ENCODE measurements at places on chromosomes 4 and X.

GRCh38 chrX:129655547-129656249 is 942 bp upstream of the APLN start:
- DNase-seq: no peak

- DNase-seq: no peak
Measured at GRCh38 chr4:153322791-153323190, 21.7 kb upstream of the MND1 start.

DNA sequence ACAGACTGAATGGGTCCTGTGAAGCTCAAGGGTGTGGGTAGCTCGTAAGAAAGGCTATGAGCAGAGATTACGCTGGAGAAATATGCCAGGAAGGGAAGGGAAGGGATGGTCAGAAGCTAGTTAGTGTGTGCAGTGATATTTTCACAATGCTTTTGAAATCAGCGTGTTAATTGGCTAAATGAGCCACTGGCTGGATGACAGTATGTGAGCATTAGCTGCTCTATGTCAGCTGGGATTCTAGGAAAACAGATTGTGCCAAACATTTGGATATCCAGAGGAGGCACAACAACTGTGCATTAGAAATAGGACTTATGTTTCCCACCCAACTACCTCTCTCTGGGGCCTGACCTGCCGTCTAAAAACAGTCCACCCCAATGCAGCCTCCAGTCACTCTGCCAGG is 168.5 kb downstream of the DHRSX start:
- DNase-seq: no peak

GRCh38 chr4:22192084-22192511 is 243.5 kb upstream of the KCNIP4 start:
- no peak for DNase-seq

DNA sequence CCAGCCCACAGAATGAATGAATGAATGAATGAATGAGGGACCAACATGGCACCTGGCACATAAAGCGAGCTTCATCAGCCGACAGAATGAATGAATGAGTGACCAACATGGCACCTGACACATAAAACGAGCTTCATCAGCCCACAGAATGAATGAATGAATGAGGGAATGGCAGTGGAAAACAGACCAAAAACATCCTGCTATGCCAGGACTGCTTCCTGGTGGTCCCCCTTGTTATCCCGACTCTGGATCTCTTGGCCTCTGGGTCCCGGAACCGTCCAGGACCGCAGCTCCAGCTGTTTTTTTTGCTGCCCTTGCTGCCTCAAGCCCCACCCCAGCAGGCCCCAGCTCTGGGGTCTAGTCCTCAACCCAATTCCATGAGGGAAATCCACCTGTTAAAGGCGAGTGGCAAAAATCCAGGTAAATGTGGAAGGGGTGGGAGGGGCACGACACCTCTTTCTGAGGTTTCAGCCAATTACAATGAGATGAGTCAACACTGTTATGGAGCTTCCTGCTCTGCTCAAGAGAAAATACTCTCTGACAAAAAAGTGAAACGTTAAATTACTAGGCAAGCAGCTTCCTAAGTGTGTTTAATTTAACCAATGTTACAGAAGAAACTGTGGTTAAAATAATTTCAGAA is 72.0 kb upstream of the MTNR1A start:
- no peak for DNase-seq

DNA sequence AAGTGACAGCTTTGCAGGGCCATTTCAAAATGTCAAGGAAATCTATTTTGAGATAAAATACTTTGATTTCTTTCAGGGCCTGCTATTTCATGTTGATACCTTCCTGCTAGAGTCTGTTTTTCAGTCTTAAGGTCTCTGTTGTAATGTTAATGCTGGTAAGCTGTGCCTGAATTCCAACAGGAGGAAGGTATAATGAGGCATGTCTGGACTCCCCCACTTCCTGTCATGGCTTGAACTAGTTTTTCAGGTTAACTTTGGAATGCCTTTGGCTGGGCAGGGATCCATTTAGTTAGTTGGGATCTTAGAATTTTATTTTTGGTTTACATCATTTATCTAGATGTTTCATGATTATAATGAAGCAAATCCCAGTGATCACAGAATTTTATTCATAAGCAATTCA is 279.0 kb downstream of the CFAP47 start:
- no peak for DNase-seq

DNA sequence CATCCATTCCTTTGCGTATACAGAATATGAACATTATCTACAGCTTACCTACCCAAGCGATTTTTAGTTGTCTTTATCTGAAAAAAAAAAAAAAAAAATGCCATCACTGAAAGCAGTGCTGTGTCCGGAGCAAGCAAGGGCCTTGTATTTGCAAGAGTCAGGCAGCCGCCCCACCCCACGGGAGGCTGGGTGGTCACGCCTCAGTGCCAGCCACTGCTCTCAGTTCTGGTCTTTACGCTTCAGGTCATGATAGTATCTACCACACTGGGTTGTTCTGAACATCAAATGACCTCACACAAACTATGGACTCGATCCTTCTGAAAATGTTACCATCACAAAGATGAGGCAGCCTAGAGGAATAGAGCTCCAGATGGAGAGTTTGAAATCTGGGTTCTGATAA is 62.7 kb upstream of the HELT start:
- DNase-seq: no peak

GRCh38 chr4:21792736-21793135 is 155.8 kb downstream of the KCNIP4 start:
- DNase-seq: no peak

GRCh38 chr4:38609614-38610013 is 54.4 kb upstream of the KLF3 start:
- DNase-seq: no peak

GRCh38 chrX:19555236-19555635 is 39.9 kb upstream of the MAP3K15 start:
- no peak for DNase-seq

DNA sequence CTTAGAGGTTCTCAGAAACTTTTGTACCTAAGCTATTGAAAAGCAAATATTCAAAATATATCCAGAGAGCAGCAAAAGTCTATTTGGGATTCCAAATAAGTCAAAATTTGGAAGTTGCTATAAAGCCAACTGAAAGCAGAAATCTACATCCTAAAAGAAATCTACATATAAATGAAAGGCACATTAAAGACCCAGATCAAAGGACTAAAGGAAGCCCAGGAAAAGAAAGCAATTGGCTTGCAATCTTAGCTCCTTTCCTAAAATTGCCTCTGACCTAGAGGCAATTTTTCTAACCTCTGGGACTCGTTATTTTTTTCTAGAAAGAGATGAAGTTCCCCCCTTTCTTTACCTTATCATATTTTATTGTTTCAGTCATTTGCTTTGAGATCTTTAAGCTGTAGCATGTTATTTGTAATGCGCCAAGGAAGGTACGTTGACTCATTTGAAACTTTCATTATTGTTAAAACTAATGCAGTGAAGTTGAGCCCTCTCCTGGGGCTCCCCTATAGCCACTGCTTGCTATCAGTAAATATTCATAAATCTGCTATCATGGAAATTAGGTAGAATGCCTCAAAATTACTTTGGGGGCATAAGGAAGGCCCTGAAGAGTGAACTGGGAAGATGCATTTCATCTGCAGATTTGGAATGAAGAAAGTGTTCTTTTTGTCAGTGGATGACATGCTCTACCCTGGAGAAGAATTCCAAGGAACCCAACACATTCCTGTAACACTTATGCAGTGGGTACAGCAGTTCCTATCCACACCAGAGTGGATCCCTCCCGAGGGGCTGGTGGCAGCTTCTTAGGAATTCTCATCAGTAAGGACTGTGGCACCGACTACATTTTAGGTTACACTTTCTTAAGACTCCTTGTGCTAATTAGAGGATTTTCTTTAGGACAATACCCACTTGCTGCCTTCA is 177.8 kb upstream of the IGFBP7 start:
- no peak for DNase-seq

DNA sequence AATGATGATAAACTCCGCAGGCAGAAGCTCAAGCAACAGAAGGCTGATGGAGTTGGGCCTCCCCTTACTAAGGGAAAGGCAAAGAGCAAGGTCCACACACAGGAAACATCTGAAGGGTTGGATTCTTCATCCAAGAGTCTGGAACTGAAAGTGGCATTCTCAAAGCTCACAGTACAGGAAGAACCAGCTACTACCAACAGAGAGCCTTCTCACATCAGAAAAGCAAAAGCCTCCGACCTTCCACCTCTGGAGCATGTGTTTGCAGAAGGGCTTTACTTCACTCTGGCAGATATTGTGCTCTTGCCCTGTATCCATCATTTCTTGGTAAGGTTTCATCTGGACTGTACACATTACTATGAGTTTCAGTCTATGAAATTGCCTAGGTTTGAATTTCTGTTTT is 10.6 kb downstream of the GSTCD start:
- no peak for DNase-seq

DNA sequence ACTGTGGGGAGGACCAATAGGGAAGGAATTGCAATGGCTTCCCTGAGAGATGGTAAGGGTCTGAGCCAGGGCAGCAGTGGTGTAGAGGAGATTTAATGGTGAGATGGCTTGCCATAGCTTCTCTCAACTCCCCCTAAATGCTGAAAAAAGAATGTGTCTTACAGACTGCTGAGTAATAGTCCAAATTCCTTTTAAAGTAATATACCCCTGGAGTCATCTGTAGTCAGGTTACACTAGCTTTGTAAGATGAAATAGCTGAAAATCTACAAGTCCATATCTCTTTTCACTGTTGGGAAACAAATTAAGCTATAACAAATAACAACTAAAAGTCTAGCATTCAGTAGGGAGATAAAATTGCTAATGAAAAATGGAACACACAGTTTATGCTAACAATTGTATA is 33.5 kb downstream of the MAPK10 start:
- no peak for DNase-seq

GRCh38 chr4:188732131-188732530 is 592.9 kb downstream of the TRIML1 start:
- no peak for DNase-seq

- DNase-seq: no peak
Measured at GRCh38 chr4:87575408-87575807, 32.9 kb upstream of the DSPP start.

- DNase-seq: no peak
Measured at GRCh38 chr4:34202154-34202553, 2042.2 kb downstream of the ARAP2 start.

Measured in AG09319 (cell line).